Stimulated activated CD4-positive, alpha-beta T cell treated with anti-CD3 and anti-CD28 coated beads, TNF-alpha, amount 100 ng/mL, for 1 hour (primary cell): ENCODE measurements at places on chromosomes 16 and 17.

- no peak for DNase-seq
Observed at GRCh38 chr16:83717814-83718213, 90.0 kb upstream of the HSBP1 start.

- DNase-seq, result no peak
Observed at GRCh38 chr17:82486231-82487094, 27.9 kb downstream of the NARF start.

- no peak for DNase-seq
Observed at GRCh38 chr17:7177954-7178477, 1.2 kb downstream of the ASGR1 start.

DNA sequence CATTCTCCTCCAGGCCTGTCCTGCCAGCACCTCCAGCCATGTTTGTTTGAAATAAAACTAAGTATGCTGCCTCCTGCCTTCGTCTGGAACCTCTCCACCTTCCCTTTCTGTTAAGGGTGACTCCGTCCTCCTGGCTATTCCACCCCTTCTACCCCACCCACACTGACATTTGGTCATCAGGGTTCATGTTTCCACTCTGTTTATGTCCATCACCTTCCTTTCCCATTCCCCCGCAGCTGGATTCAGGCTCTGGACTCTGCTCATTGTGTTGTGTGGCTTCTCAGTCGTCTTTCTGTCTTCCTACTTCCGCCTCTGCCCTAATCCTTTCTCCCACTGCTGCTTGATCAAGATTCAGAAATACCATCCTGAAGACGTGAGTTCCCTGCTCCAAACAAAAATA is 28.6 kb downstream of the EPN2 start:
- no peak for DNase-seq

- no peak for DNase-seq
Observed at GRCh38 chr17:78588258-78589030, 11.2 kb upstream of the DNAH17 start.

- no peak for DNase-seq
Observed at GRCh38 chr17:51629232-51629631, 368.9 kb downstream of the UTP18 start.

GRCh38 chr16:13628156-13628555 is 291.8 kb upstream of the ERCC4 start:
- no peak for DNase-seq
